ENCODE measurements at places on chromosomes 16 and 17.

DNA sequence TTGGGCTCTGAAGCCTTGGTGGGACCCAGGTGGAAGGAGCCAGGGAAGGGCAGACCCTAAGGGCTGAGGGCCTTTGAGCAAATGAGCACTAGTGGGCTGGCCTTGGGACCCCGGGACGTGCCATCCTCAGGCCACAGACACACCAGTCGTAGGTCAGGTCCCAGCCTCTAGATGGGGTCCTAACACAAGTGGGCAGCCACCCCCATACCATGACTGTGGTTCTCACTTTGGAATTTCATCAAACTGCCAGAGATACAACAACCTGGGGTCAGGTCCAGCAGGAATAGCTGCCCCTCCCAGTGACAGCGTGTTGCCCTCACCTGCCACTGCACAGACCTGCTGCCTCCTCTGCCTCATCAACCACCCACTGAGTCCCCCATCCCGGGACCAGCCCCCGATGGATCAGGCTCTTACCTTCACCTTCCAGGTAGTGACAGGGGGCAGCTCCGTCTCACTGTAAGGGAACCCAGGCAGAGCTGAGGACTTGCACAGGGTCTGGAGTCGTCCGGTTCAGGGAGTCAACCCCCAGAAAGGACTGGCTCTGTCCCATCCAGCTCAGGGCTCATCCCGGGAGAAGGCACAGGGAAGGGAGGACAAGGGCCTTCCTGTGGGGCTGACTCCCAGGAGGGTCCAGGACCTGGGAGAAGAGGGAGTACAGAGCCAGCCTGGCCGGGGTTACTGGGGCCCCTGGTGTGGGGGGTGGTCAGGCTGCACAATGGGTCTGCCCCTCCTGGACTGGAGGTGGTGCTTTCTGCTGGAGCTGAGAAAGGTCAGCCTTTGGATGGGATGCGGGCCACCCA is 40.0 kb downstream of the LGALS9 start:
- H3K27ac ChIP-seq: no peak overlapping the region
- H3K36me3 ChIP-seq: no peaks in the 10 kb centered on the region
- DNase-seq: no peak
- H3K4me1 ChIP-seq: no peaks in the 10 kb centered on the region

DNA sequence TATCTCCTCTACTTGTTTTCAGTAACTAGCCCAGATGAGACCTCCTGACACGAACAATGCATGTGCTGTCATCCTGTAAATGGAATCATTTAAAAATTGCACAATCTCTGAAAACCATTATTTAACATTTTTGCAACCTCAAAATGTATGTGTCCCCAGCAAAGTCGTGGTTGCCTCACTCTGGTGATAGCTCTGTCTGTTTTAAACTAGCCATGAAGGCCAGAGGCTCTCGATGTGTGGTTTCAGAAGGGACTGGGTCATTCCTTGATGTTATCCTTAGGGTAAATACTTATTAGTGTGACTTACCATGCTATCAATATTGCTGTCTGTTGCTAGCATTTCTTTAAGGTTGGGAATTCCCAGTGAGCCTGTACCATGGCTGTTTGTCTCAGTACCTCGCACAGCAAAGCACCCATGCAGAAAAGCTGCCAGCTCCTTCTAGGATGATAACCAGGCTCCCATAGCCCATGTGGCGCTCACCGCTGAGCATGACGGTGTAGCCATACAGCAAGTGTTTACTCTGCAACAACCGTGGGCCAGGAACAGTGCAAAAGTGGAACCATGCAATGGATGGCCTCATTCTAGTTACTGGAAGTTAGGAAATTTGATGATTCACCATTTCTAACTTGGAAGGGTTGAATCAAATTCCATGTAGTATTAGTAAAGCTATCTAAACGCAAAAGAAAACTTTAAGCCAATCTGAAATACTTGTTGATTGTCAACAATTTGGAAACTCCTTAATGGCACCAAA is 2.9 kb upstream of the PGS1 start:
- H3K27me3 ChIP-seq: no peaks in the 10 kb centered on the region
- H3K36me3 ChIP-seq: no peaks in the 10 kb centered on the region
- H3K4me1 ChIP-seq: peaks cover 26% of the 10 kb centered on the region
- H3K27ac ChIP-seq: peak overlapping the region; percentile 99
- no peak overlapping the region for H3K4me3 ChIP-seq

DNA sequence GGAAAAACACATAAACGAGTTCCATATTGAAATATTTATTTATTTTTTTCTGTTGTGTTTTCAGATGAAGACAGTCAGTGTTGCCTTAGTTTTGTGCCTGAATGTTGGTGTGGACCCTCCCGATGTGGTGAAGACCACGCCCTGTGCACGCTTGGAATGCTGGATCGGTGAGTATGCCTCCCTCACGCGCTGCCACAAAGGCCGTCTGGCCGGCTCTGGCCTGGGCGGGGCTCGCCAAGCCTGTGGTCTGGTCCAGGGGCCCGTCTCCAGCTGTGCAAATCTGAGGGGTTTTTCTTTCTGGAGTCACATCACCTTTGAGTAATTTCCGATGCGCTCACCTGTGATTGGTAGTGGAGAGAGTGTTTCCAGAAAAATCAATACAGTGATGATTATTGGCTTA is 81.0 kb downstream of the RPTOR start:
- no peaks in the 10 kb centered on the region for H3K4me1 ChIP-seq
- no peak for DNase-seq
- H3K36me3 ChIP-seq: peaks cover 3% of the 10 kb centered on the region

GRCh38 chr16:47643323-47644000 is 182.3 kb downstream of the PHKB start:
- H3K27me3 ChIP-seq: no peaks in the 10 kb centered on the region
- H3K27ac ChIP-seq: no peak overlapping the region
- H3K4me1 ChIP-seq: peaks cover 7% of the 10 kb centered on the region
- DNase-seq: no peak

GRCh38 chr17:76940738-76941350 is 72.6 kb downstream of the MGAT5B start:
- H3K36me3 ChIP-seq: no peaks in the 10 kb centered on the region
- no peaks in the 10 kb centered on the region for H3K4me1 ChIP-seq
- no peak overlapping the region for H3K4me3 ChIP-seq
- no peak for DNase-seq
- H3K27me3 ChIP-seq: peaks cover 12% of the 10 kb centered on the region

DNA sequence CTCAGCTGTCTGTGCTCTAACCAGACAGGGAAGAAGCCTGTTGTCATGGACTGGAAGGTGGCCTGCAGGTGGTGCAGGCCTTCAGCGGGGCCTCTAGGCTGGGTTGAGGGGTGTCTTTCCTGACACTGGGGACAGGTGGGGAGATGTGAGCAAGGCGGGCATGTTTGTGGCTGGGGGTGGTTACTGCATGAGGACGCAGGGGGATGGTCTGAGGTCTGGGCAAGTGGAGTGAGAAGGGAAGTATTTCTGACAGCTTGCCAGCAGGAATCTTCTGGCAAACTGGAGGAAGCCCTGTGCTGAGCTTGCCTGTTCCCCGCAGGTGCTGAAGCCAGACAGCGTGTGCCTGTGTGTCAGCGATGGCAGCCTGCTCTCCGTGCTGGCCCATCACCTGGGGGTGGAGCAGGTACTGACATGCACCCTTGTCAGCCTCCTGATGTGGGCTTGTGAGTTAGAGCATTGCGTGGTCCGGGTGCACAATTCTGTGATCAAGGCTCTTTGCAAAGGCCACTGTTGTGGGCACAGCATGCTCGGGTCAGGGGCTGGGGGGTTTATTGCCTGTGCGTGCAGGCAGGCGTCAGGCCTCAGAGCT is 36.2 kb downstream of the PRMT7 start:
- H3K27ac ChIP-seq: no peak overlapping the region
- H3K36me3 ChIP-seq: peaks cover 66% of the 10 kb centered on the region
- H3K27me3 ChIP-seq: no peaks in the 10 kb centered on the region

- peaks cover 5% of the 10 kb centered on the region for H3K36me3 ChIP-seq
- H3K4me3 ChIP-seq: no peak overlapping the region
- DNase-seq: no peak
- H3K4me1 ChIP-seq: peaks cover 7% of the 10 kb centered on the region
- H3K27me3 ChIP-seq: no peaks in the 10 kb centered on the region
These were observed 5.5 kb downstream of the RAB11FIP3 start for GRCh38 chr16:430904-431303.

GRCh38 chr17:78176548-78177025 is 8.2 kb downstream of the SYNGR2 start:
- no peak overlapping the region for H3K27ac ChIP-seq
- no peak overlapping the region for H3K4me3 ChIP-seq
- no peaks in the 10 kb centered on the region for H3K36me3 ChIP-seq

DNA sequence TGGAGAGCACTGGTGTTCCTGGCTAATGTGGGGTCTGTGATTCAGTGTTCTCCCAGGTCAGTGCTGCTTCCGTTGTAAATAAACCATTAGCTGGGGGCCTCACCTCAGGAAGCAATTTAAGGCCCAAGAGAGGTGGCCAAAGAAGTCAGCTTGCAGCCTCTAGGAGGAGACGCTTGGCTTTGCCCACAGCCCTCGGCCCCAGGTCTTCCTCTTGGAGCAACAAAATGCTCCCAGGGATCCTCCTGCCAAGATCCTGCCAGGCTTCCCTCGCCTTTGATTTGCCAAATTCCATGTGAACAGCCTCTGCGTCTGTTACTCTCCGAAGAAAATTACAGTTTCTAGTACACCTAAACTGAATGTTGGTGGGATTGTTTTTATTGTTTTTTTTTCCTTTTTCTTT is 62.4 kb upstream of the TBX2 start:
- H3K4me3 ChIP-seq: no peak overlapping the region
- H3K4me1 ChIP-seq: peaks cover 37% of the 10 kb centered on the region
- H3K27me3 ChIP-seq: no peaks in the 10 kb centered on the region

DNA sequence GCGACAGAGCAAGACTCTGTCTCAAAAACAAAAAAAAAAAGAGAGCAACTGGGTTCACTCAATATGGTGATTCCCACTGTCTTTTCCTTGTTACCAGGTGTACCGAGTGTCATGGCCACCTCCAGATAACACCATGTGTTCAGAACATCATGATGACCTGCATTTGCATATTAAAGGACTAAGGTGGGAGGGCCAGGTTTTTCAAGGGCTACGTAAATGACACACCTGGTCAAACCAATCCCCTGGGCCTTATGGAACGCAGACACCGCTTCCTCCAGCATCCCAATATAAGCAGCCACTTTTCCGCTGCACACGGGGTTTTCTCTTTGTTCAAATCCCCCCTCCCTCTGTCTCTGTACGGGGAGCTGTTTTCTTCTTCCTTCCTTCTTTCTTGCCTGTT is 29.3 kb downstream of the WSCD1 start:
- no peak overlapping the region for H3K27ac ChIP-seq
- H3K4me3 ChIP-seq: no peak overlapping the region
- no peak for DNase-seq
- no peaks in the 10 kb centered on the region for H3K36me3 ChIP-seq
- no peaks in the 10 kb centered on the region for H3K4me1 ChIP-seq

DNA sequence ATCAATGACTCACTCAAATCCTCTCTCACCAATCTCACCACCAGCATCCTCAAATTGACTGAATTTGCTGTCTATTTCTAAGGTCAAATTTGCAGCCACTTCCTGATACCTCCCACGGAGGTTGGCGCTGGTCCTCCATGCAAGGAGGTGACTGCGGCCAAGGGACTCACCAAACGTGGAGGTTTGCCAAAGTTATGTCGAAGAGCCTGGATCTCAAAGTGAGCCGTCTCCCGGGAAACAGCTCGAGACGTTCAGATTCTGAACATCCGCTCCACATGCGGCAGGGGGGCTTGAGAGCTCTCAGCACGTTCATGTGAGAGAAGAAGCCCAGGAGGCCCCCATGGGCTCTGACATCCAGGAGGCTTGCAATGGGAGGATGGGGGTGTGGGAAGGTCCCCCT is 22.6 kb downstream of the LGALS3BP start:
- H3K27me3 ChIP-seq: no peaks in the 10 kb centered on the region
- no peak overlapping the region for H3K4me3 ChIP-seq
- H3K4me1 ChIP-seq: peaks cover 18% of the 10 kb centered on the region
- peak; percentile 75 for DNase-seq

DNA sequence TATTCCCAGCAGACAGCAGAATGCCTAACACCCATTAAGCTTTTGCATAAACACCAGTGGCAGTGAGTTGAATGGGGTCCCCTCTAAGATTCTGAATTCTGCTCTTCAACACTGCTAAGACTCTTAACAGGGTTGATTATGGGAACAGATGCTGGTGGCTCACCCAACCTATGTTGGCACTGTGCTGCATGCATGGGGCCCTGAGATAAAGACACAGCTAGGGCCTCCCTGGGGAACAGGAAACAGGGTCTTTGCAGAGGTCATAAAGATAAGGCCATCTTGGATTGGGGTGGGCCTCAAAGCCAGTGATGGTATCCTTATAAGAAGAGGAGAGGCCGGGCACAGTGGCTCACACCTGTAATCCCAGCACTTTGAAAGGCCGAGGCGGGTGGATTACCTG is 190.8 kb downstream of the SLC39A11 start:
- H3K4me1 ChIP-seq: no peaks in the 10 kb centered on the region
- H3K36me3 ChIP-seq: 0 out of 2 replicates have a peak, but pooled peaks cover 1% of the 10 kb centered on the region
- H3K27me3 ChIP-seq: no peaks in the 10 kb centered on the region
- no peak overlapping the region for H3K4me3 ChIP-seq
- no peak overlapping the region for H3K27ac ChIP-seq
- DNase-seq: no peak

GRCh38 chr17:17684906-17685774 is 3.9 kb downstream of the RAI1 start:
- DNase-seq: peak; percentile 66
- no peaks in the 10 kb centered on the region for H3K27me3 ChIP-seq
- peaks cover 30% of the 10 kb centered on the region for H3K4me1 ChIP-seq
- H3K27ac ChIP-seq: peak overlapping the region; percentile 89

DNA sequence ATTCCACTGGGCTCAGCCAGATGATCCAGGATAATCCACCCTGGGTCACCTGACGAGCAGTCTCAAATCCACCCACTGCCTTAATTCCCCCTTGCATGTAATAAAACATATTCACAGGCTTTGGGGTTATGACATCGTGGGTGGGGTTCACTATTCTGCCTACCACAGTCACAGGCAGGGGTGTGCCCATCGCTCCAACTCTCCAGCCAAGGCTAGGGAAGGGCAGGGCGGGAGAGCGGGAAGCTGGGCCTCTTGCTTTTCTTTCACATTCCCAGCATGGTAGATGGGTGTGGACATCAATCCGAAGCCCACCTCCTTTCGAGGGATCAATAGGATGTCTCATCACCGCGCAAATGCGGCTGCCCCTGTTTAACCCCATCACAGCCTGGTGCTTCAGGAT is 12.7 kb upstream of the CD300LD start:
- no peak overlapping the region for H3K27ac ChIP-seq
- DNase-seq: no peak
- no peaks in the 10 kb centered on the region for H3K4me1 ChIP-seq
- no peaks in the 10 kb centered on the region for H3K36me3 ChIP-seq
- no peaks in the 10 kb centered on the region for H3K27me3 ChIP-seq
- H3K4me3 ChIP-seq: no peak overlapping the region

GRCh38 chr16:71796501-71797097 is 12.0 kb downstream of the AP1G1 start:
- H3K27me3 ChIP-seq: no peaks in the 10 kb centered on the region
- no peak overlapping the region for H3K27ac ChIP-seq
- no peak for DNase-seq
- H3K4me1 ChIP-seq: peaks cover 7% of the 10 kb centered on the region

GRCh38 chr17:69198238-69198637 is 30.4 kb downstream of the ABCA10 start:
- no peak for DNase-seq
- H3K4me3 ChIP-seq: no peak overlapping the region

GRCh38 chr16:56950881-56951771 is 10.6 kb upstream of the CETP start:
- H3K4me1 ChIP-seq: no peaks in the 10 kb centered on the region
- peaks cover 4% of the 10 kb centered on the region for H3K36me3 ChIP-seq
- H3K27ac ChIP-seq: no peak overlapping the region
- DNase-seq: peak; percentile 51
